Activated T-cell treated with anti-CD3 and anti-CD28 coated beads, Interleukin-2, amount 50 U/mL, for 1 hour (primary cell): ENCODE measurements at places on chromosomes 2 and 18.
A peak's percentile ranks its signal among the peaks of the same experiment; 100 is the strongest.

- DNase-seq = no peak
Observed at GRCh38 chr2:224572338-224572737, 12.8 kb downstream of the CUL3 start.

- no peak for DNase-seq
Observed at GRCh38 chr2:170354388-170354787, 176.4 kb downstream of the MYO3B start.

DNA sequence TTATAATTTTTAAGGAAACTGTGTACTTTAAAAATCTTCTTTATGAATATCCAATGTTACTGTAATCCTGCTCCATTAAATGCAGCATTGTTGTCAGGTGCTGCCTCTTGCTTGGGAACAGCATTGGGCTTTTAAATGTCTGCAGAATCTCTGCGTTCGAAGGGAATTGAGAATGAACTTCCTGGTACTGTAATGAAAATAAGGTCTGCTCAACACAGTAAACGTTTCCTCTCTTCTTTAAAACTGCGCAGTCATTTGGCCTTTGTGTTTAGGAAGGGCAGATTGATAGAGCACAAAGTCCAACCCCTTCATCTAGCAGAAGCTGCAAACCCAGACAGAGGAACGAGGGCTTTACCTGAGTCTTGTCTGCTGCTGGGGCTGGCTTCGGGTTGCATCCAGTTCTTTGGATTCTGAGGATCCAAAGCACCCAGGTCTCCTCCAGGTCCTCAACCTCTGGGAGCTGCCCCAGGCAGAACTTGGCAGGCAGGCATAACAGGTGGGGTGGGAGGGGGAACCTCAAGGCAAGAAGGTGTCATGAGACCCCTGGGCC, 104.5 kb downstream of the UGGT1 start:
- no peak for DNase-seq

GRCh38 chr2:113219889-113220641, 46.3 kb downstream of the PSD4 start:
- DNase-seq = no peak

GRCh38 chr2:218275371-218276072, 5.2 kb downstream of the PNKD start:
- no peak for DNase-seq

DNA sequence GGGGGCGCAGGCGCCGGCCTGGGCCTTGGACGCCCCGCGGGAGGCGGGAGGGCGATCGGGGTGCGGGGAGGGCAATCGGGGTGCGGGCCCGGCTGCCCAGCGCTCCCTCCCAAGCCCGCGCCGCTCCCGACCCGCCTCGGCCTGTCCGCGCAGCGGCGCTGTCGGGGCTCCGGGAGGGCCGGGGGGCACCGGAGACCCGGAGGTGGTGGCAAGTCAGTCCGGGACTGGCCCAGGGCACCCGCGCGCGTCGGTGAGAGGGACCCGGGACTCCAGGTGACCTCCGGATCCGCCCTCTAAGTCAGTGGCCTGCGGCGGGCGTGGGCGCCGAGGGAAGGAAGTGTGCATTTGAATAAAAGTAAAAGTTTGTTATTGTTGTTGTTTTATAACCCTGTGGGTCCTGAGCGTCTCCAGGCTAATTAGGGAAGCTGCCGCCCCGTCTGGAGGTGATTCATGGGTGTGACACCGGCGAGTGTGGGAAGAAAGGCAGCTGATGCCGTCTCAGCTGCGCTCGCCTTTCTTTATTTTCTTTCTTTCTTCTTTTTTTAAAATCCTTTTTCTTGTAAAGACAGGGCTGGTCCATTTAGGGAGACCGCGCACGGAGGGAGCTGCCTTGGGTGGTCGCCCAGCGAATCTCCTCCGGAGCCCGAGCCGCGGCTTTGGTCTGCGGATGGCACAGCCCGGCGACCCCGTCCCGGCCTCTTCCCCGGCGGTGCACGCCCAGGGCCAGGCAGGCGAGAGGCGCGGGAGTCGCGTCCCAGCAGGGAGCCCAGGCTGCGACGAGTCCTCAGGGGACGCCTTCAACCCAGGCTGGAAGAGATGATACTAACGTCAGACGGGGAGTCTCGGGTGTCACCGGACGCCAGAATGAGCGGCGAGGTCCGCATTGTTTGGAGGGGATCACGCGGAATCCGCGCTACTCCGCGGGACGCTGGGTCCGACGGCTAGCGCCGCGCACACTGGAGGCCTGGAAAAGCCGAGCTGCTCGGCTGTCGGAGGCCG, 627 bp upstream of the CRACDL start:
- DNase-seq = peak; percentile 26

- DNase-seq = no peak
Observed at GRCh38 chr2:186540941-186541340, 48.9 kb upstream of the ITGAV start.

DNA sequence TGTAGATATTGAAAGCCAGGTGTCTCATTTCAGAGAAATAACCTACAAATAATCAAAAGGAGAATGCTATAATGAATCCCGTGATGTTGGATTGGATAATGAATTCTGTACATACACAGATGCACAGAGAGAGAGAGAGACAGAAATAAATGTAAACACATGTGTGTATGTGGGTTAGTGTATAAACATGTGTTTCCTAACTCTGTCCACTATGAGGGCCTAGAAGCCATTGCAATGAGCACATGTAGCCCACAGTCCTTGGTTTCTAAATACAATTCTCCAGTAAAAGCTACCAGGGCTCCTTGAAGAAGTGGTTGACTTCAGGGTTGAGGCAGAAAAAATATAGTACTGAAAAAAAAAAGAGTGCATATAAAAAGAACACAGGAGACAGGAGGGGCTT, 109.5 kb downstream of the INHBB start:
- no peak for DNase-seq

GRCh38 chr2:66346231-66346664, 88.7 kb upstream of the MEIS1 start:
- no peak for DNase-seq

GRCh38 chr18:46332921-46333341, 228.7 kb downstream of the HAUS1 start:
- DNase-seq = no peak

DNA sequence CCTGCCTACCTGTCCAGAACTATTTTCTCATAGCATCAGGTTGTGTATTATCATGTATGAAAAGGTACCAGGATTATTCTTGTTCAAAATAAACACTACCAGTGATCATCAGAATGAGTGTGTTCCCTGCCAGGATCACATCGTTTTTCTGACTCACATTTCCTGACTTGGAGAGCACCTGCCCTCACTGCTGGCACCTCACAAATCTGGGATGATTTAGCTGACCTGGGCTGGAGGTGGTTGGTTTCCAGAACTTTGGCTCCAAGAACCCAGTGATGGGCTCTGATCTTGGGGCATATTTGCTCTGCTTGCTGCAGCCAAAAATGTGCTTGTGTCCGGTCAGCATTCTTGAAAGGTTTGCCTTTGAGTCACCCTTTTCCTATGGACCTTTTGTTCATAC, 836.3 kb upstream of the ACVR2A start:
- DNase-seq = no peak

DNA sequence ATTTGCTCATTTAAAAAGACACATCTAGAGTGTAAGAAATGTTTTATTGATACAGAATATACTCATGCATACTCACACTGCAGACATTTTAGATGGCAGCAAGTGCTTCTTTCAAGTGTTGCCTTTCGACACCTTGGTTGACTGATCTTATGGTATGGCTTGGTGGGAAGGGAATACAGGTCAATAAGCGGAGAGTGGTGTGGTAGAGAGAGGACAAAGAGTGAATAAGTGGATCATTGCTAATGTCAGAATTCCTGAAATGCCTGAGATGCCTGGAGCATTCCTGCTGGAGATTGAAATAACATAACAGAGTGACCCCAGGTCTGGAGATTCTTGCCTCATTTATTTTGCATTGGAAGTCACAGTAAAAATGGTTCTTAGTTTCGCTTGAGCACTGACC, 76.7 kb downstream of the RND3 start:
- no peak for DNase-seq

GRCh38 chr2:104233591-104233990, 620.3 kb upstream of the POU3F3 start:
- DNase-seq = no peak

GRCh38 chr2:131127076-131127475, 21.9 kb downstream of the PLEKHB2 start:
- no peak for DNase-seq

DNA sequence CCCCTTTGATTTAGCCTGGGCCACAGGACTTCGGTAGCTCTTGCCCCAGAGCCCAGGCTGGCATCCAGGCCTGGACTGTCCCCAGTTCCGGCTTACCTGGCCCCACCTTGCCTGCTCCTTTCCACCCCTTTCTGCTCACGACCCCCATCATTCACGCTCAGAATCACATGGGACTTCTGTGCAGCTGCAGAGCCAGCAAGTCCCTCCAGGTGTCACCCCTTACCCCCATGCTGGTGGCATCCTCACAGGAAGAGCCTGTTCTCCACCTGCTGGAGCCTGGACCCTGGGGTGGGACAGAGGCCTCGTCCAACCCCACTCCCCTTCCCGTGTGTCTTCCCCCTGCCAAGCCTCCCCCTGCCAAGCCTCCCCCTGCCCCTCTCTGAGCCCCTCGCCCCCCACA, 7.9 kb upstream of the KCNIP3 start:
- DNase-seq = no peak

GRCh38 chr2:196169516-196169915, 1.9 kb downstream of the STK17B start:
- DNase-seq = no peak

DNA sequence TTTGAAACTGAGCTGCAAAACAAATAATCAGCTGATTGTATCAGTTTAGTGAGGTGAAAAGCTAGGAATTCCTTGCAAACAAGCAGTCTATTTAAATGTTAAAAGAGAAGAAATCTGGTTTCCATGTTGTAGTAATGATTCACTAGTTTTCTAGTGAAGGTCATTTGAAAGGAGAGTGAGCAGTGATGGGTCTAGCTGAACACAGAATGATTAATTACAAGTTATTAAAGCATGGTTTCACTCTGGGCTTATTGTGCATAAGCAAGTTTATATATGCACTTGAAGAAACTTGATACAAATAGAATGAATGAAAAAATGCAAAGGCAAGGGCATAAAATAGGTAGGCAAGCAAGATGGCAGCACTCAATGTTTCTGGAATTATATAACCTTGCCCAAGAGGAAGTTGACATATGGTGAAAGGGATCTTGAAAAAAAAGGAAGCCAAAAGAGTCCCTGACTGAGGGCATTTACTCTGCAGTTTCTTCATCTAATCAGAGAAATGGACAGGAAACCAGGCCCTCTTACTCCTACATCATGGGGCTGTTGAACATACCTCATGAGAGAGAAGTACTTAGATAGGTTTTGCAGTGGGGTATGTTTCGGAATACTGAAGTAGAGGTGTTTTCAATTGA, 53.2 kb downstream of the PLCL1 start:
- no peak for DNase-seq

DNA sequence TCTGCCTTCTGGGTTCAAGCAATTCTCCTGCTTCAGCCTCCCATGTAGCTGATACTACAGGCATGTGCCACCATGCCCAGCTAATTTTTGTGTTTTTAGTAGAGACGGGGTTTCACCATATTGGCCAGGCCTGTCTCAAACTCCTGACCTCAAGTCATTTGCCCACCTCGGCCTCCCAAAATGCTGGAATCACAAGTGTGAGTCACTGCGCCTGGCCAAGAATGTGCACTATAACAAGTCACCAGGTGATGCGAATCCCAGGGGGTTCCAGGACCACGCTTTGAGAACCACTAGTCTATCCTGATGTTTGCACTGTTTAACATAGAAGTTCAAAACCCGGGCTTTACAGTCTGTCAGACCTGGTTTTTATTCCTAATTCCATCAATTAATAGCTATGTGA, 144.8 kb downstream of the SUCLG1 start:
- no peak for DNase-seq

- DNase-seq = no peak
Observed at GRCh38 chr2:186879312-186879711, 30.3 kb upstream of the ZSWIM2 start.

- no peak for DNase-seq
Observed at GRCh38 chr2:71716697-71717624, 263.6 kb downstream of the DYSF start.

DNA sequence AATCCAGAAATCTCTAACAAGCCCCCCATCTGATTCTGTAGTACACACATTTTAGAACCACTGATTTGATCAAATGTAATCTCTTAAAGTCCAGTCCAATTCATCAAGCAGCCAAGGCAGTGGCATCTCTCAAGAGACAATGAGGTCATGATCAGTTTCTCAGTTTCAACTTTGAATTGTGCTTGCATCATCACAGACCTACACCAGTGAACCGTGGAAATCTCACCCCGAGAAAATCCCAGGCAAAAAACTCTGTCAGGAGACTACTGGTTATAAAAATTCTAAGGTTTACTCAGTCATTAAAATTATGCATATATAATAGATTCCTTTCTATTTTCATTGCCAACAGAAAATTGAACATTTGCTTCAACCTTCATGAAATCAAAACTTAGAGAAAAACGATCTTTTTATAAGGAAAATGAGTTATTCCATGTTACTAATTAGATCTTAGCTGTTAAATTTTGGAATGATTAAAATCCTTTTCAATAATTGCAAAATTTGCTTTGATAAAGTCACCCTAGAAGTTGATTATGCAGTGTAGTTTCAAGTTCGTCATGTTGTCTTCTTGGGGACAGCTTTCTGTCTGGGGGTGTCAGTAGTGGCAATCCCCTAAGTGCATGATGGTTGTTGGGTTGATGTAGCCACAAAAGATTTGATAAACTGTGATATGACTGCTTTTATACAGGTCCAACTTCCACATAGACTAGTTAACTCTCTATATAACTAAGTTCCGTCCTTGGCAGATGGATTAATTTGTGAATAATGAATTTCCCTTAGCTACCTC, 235.0 kb downstream of the CAMKMT start:
- DNase-seq = no peak

- DNase-seq = no peak
Observed at GRCh38 chr2:198753101-198753500, 704.6 kb downstream of the SATB2 start.

DNA sequence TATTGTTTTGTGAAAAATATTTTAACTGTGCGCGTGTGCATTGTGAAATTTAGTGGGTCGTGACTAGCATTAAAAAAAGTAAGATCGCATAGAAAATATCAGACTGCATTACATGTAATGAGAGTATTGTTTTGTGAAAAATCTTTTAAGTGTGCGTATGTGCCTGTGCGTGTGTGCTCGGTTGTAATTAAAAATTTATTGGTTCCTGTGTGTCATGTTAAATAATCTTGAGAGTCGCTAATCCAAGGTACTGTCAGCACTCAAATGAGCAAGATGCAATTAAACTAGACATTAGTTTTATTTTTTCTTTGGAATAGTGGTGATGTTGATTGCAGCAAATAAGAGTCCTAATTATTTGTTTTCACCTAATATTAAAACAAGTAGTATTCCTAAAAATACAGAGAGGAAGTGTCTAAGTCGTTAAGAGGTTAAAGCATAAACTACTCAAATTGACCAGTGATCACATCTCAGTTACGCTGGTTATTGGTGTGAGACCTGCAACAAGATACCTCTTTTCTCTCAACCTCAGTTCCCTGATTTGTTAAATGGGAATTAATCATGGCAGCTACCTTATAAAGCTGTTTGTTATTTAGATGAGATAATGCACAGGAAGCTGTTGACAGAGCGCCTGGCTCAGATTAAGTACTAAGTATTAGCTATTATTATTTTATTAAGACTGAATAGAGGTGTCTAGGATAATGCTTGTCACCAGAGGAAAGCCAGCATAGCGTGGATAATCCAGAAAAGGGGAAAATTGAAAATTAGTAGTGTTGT, 1.9 kb downstream of the ZDBF2 start:
- no peak for DNase-seq
